Trophoblast cell (in vitro differentiated cells and primary cell): ENCODE measurements at places on chromosomes 7 and 10.

DNA sequence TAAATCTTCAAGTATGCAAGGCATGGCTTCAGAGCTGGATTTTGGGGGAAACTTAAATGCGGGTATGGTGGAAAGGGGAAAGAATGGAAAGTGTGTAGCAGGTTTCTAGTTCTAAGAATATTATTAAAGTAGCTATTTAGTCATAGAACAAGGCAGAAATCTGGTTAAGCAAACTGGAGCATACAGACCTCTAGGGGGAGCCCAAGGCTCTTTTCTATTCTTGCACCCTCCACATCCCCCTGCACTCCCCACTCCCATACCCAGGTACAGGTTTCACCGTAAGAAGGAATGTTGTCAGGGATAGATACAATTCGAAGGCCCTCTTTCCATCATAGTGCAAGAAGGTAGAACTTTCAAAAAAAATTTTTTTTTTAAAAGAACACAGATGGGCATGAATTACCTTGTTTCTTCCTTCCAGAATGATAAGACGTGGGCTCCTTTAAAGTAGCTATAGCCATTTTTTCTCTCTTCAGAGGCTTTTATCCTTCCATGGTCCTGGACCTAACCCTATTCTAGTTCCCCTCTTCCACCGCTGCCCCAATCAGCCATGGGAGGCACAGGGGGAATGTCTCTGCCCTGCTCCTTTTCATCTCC, 41.5 kb upstream of the SMIM30 start:
- DNase-seq = peak; percentile 40

DNA sequence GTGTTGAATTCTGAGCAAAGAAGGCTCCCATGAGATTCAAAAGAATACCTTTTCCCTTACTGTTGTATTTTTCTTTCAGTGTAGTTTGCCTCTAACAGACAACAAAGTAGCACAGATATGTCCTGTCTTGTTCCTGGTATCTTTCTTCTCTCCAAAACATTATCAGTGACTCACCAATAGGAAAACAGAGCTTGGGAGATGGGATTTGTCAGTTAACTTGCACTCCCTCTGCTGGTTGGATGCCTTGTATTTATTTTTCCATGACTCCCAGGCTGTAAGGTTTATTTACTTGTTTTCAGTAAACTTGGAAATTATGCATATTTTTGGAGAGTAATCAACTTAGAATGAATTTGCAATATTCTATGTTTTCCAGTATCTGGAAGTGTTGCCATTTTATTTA, 129.7 kb downstream of the SAMD9 start:
- peak; percentile 40 for DNase-seq

GRCh38 chr10:78900715-78901430, 167.9 kb upstream of the ZMIZ1 start:
- no peak for DNase-seq

DNA sequence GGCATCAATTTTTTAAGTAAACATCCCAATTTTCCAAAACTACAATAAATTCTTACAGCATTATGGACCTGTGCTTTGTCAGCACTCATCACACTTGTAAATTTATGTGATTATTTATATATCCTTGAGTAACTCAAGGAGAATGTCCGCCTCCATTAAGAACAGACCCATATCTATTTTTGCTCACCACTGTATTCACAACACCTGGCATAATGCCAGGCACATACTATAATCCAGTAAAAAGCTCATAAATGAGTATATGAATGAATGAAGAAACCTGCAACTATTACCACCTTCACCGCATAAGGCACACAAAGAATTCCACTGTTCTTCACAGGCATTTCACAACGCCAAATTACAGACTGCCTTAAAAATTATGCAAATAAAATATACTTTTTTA, 46.9 kb downstream of the MINDY3 start:
- DNase-seq = no peak

GRCh38 chr7:156397249-156397648, 243.3 kb upstream of the RNF32 start:
- no peak for DNase-seq

DNA sequence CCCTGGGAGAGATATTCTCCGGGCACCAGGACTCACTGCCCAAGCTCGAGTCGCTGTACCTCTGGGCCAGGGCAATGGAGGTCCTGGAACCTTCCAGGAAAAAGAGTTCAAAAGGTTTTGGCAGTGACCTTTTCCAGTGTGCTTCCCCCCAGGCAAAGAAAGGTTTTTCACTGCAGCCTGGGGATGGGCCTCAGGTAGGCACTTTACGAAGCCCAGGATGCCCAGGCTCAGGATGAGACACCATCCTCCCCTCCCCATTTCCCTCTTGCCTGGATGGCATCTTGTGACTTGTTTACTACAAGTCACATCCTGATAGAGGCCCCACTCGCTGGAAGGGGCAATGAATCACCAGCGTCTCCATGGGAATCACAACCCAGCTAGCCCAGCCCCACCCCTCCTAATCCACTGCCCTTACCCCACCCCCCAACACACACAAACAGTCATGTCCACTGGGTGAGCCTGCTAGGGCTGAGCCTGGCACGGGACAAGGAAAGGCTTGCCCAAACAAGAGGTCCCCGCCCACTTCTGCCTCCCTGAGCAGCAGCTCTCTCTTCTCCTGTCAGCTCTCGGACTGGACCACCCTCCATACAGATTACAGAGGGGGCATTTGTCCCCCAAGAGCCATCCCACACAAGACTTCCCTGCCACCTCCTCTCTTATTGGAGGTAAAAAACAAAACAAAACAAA, 93.8 kb upstream of the SMNDC1 start:
- peak; percentile 52 for DNase-seq

DNA sequence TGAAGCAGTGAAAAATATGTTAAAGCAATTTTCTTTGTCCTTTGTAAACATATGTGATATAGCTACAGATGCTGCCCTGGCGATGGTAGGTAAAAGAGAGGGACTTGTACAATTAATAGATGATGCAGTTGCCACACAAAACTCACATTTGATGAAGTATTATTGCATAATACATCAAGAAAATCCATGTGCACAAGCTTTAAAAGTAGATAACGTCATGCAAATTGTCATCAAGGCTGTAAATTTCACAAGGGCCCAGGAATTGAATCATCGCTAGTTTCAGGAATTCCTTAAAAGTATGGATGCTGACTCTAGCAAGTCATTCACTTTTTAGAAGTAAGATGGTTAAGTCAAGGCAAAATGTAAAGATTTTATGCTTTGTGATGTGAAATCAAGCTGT, 10.0 kb downstream of the CYP3A5 start:
- no peak for DNase-seq

DNA sequence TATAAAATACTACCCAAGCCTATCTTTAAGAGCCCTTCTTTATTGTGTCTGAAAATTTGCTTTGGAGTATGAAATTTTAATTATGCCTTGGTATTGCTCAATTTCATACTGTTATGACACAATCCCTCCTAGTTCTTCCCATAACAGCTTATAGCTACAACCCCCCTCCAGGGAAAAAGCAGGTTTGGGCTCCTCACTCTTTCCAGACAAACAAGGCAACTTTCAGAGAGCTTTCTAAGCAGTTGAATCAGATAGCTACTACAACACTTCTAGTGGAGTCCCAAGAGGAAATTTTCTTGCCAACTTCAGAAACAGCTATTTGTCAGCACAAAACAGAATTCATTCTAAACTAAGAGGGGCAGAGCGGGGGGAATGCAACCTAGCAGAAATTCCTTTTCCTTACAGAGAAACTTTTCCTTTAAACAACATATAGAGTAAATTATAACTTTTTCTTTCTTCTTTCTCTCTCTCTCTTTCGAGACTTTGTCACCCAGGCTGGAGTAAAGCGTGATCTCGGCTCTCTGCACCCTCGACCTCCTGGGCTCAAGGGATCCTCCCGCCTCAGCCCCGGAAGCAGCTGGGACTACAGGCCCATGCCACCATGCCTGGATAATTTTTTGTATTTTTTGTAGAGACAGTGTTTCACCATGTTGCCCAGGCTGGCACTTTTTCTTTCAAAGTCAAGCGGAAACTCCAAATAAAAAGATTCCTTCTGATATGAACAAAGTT, 26.0 kb upstream of the JMJD1C start:
- DNase-seq = peak; percentile 72

DNA sequence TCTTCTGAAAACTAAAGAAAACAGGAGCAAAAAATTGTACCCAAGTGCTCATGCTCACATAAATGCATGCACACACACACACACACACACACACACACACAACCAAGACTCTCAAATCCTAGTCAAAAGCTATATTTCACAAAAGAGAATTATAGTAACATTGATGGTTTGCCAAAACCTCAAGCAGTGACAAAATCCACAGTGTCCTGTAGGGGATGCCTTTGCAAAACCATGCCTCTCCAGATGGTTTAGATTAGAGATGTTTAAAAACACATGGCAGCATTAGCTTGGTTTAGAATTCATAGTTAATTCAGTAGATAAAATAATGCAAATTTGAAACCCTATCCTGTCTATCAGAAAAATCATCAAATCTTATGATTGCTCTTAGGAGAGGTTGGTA, 232.2 kb downstream of the DYNC1I1 start:
- DNase-seq = no peak

GRCh38 chr7:74101061-74101681, 17.6 kb downstream of the LIMK1 start:
- peak; percentile 66 for DNase-seq

DNA sequence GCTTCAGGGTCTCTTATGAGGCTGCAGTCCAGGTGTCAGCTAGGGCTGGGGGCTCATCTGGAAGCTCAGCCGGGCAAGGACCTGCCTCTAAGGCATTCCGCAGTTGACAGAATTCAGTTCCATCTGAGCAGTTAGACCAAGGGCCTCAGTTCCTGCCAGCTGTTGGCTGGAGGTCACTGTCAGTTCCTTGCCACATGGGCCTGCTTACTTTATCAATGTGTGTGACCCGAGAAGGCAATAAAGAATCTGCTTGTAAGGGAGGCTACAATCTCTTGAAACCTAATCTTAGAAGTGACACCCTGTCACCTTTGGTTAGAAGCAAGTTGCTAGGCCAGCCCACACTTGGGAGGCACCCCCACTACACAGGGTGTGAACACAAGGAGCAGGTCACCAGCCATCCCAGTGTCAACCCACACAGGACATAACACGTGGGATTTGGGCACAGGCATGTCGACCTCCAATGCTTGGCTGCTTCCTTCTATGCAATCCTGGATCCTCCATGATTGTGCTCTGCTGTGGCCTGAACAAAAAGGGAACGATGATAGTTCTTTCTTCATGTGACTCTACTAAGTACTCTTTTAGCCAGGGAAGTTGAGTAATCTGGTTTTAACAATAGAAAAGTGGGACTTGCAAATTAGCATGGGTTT, 41.8 kb downstream of the MTURN start:
- no peak for DNase-seq

DNA sequence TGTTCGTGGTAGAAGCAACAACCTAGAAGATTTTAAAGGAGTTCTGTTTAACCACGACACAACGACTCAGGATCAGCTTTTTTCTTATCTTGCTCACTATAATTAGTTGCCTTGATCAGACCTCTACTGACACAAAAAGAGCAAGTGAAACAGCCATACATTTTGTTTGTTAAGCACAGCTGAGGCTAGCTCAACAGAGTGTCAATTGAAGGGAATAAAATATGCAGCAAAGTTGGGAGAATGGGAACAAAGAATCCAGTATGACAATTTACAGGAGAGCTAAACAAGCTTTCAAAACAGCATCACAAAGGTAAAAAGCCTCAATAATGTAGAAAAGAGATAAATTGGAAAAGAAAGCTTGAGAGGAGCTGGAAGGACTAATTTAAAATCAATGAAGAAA, 40.5 kb upstream of the HERPUD2 start:
- DNase-seq = no peak

DNA sequence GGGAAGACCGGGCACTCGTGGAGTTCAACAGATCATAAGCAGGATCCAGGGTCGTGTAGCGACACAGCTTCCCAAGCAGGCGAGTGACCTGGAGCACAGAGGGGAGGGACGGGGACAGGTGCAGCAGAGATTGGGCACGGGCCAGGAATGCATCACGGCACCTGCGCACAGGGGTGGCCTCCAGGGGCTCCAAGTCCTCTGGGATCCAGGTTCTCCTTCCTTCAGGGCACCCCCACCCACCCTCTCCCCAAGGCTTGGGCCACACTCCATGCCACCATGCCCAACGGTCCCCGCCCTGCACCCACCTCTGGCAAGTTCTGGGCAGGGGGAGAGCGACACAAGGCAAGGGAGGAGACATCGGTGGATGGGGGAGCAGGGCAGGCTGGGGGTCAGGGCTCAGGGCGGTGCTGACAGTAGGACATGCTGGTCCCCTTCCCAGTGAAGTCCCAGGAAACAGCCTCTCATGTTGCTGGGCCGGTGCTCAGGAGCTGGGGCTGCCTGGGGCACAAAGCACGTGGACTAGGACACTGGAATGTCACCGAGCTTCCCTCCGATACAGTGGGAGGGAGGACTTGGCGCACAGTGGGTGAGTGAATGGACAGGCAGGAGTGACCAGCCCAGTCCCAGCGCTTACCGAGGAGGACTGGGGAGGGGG, 597.3 kb downstream of the PTPRN2 start:
- no peak for DNase-seq

GRCh38 chr7:132899833-132900232, 182.1 kb downstream of the CHCHD3 start:
- DNase-seq = no peak

DNA sequence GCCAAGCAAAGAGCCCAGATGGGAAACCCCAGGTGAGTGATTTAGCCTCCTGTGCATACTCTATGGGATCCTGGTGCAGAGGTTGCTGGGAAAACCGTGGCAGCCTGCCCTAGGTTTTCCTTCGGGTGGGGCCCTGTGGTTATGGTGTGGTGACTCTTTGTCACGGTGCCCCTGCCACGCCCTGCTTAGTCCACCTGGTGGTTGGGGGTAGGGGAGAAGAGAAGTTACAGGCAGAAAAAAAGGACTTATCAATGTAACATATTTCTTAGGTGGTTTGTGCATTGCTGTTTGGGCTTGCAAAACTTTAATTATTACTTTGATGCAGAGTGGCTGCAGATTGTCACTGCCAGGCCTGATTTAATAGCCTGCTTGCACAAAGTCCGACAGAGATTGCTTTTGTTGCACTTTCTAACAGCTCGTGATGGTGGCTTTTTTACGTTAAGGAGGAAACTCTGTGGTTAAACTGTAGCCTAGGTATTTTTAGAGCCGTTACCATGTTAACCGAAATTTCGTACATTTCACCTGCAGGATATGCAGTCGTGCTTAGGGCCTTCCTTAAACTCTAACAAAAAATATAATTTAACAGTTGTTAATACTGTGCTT, 197.4 kb downstream of the RNLS start:
- DNase-seq = no peak

DNA sequence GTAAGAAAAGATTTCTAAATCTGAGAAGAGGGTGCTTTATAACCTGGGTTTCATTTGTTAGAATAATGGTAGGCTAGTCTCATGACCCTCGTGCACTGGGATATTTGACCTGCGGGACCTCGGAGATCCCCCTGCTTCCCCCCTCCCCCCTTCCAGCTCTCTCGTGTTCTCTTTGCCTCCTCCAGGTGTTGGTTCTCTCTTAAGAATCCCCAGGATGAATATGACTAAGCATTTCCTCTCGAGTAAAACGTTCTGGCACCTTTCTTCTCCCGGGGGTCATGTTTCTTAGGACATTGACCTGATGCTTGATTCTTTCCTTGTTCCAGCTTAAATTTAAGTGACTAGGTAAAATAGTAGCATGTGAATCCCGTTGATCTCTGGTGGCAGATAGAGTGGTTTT, 71.2 kb downstream of the SHH start:
- DNase-seq = no peak

GRCh38 chr10:1394155-1394912, 338.1 kb downstream of the WDR37 start:
- no peak for DNase-seq
